Hematopoietic multipotent progenitor cell treated with erythropoietin and hydrocortisone succinate and interleukin-3 and kit ligand, for 6 days (in vitro differentiated cells): ENCODE measurements at places on chromosomes 7 and 10.

DNA sequence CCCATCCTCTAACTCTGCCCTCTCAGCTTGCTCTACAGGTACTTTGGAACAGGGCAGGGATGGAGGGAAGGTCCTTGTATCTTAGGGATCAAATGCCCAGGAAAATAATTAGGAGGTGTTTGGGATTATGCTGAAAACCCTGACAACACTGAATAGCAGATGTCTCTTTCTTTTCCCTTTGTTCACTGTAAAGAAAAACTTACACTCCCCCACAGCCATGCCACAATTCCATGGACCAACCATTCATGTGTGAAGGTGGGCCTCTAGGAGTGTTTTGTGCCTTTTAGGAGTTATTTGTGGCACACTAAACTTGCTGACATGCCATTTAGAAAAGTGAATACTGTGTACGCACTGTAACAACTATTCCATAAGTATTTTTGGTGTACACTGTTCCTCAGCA, 108.1 kb downstream of the SNX10 start:
- no peak for DNase-seq

DNA sequence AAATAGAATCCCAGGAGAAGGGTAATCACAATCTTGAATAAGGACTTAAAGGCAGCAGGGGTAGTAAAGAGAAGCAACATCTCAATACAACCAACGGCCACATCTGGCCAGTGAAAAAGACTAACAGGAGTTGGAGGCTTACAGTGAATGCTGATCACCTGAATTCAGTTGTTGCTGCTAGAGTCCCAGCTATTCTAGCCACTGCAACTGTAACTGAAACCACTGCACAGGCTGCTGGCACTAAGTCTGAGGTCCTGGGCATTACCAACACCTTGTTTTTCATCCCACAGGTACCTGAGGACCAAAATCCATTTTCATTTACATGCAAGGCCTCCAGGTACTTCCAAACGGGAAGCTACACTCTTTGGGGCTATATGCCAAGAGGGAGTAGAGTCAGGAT, 44.4 kb downstream of the TPK1 start:
- DNase-seq: no peak

GRCh38 chr7:149723795-149724495, 49.4 kb downstream of the ZNF467 start:
- no peak for DNase-seq

DNA sequence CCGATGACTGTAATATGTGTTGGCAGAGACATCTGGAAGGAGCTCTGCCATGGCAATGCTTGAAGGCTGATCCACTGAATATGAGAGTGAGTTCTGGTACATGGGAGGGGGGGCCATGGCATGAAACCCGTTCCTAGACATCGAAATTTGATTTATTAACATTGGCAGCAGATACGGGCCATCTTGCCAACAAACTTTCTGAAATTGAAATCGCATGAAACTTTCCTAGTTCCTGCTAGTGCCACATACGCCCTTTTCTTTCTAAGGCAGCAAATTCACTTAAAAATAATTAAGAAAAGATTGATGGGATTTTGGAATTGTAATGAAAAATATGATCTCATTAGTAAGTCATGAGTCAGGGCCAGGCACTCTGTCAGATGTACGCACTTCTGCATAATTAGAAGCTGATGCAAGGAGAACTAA, 91.8 kb upstream of the KMT2C start:
- no peak for DNase-seq

- no peak for DNase-seq
Measured at GRCh38 chr10:37680716-37681616, 176.4 kb downstream of the ZNF248 start.

GRCh38 chr10:117699436-117700075, 157.0 kb downstream of the EMX2 start:
- DNase-seq: no peak

DNA sequence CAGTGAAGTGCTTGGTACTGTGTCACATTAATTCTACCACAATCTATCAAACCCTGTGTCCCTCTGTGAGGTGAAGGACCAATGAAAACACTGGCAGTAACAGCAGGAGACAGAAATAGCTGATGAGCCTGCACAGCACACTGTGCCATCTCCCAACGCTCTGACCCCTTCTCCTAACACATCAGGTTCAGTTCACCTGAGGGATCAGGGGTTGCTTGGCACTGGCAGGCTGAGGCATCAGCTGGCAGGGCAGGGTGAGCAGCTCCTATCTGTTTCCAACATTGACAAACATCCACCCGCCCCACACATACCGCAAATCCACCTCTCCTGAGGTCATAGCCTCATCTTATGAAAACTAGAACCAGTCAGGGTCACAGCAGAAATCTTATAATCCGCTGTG, 120.9 kb downstream of the ICA1 start:
- DNase-seq: no peak

GRCh38 chr7:97842772-97843345, 29.3 kb downstream of the ASNS start:
- no peak for DNase-seq

GRCh38 chr10:104581884-104582601, 59.0 kb upstream of the SORCS3 start:
- no peak for DNase-seq

DNA sequence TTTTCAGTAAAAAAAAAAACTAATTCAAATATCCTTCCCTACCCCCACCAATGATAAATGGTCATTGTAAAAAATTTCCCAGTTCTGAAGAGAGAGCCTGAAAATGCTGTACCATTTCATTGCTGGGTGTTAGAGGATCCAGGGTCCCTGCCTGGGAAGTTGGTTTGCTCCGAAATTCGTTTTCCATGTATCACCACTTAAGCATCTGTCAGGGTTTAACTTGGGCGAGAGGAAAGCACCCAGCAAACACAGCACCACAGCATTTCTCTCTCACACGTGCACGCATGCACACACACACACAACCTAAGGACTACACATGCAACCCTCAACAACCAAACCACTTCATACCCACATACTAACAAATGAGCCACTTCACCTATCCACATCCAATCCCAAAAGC, 42.1 kb upstream of the EMX2 start:
- DNase-seq: no peak

- DNase-seq: no peak
Measured at GRCh38 chr10:112708461-112708860, 241.6 kb upstream of the TCF7L2 start.

- no peak for DNase-seq
Measured at GRCh38 chr7:18119985-18120384, 92.3 kb upstream of the PRPS1L1 start.

DNA sequence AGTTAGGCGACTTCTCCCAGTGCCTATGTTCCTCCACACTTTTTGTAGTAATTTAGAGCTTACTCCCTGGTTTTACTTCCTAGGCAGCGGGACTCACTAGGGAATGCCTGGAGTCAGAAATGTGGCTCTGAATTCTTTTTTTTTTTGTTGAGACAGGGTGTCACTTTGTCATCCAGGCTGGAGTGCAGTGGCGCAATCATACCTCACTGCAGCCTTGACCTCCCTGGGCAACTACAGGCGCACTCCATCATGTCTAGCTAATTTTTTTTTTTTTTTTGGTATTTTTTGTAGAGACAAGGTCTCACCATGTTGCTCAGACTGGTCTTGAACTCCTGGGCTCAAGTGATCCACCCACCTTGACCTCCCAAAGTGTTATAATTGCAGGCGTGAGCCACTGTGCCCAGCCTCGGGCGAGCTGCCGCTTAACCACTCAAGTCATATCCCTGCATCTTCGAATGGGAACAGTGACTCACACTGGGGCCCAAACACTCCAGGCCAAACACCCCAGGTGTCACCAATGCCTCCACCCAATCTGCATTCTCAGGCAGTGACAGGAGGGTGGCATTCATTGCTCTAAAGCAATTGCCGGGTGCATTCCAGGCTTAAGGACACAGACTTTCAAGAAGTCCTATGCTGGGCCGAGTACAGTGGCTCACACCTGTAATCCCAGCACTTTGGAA, 19.6 kb downstream of the RGS10 start:
- no peak for DNase-seq
